ENCODE measurements at places on chromosomes 11 and 22. TPM values are rescaled to one million over a fixed set of nuclear protein-coding genes. Genes with fewer than 3 reads are reported as not detected.

DNA sequence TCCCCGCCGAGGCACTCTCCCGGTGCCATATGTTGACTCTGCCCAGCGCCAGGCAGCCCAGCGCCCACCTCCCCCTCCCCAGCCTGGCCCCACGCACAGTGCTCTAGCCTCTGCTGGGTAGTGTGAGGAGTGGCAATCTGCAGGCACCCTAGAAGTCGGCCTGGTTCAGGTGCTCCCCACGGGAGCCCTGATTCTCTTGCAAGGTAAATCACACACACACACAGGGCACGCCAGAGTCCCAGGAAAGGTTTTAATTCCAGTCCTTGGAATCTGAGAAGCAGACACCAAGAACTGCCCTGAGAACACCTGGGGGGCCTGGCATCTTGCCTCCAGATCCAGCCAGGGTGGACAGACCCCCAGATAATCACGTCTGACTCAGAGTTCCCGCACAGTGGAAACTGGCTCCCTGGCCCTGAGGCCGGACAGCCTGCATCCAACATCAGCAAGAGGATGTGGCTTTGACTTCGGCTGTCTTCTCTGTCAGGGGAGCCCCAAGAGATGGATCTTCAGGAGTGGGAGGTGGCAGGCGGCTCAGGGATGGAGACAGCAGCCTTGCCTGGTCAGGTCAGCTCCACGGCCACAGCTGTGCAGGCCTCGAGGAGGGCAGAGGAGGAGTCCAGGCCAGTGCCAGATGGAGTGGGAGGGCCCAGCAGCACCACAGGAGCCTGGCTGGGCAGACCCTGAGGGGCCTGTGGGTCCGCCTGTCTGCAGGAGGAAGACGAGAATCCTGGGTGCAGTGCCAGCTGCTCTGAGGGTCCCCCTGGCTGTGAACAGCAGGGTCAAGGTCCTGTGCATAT lies 1.1 kb upstream of the RIN1 start:
- H3K27me3 ChIP-seq = no peaks in the 10 kb centered on the region
- peak; percentile 75 for DNase-seq
- H3K36me3 ChIP-seq = peaks cover 19% of the 10 kb centered on the region
- peak overlapping the region; percentile 19 for H3K4me3 ChIP-seq
- peaks cover 29% of the 10 kb centered on the region for H3K4me1 ChIP-seq

GRCh38 chr11:9060700-9061111 lies 30.7 kb downstream of the SCUBE2 start:
- peaks cover 14% of the 10 kb centered on the region for H3K4me1 ChIP-seq
- H3K27me3 ChIP-seq = no peaks in the 10 kb centered on the region
- DNase-seq = no peak
- H3K36me3 ChIP-seq = peaks cover 6% of the 10 kb centered on the region

DNA sequence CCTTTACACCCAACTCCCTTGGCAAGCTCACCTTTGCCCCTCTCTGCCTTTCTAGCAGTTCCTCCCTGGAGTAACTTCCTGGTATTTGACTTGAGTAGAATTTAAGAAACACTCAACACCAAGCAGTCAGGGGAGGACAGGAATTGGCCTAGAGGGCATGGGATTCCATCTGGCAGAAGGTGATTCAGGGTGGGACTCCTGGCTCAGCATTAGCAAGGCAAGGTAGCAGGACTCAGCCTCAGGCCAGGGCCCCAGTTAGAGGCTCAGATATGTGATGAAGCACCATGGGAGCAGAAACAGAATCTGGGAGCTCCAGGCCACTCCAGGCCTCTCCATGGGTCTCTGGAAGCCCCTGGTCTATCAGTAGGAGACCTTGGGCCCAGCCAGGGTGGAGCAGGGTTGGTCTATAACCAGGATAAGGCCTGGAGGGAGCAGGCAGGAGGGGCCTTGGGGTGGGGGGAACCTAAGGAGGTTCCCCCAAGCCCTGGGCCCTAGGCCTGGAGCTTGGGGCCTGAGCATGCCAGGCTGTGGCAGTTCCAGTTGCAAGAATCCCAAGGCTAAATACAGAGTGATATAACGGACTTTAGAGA lies 148.2 kb downstream of the PARVA start:
- no peak overlapping the region for H3K4me3 ChIP-seq
- no peaks in the 10 kb centered on the region for H3K27me3 ChIP-seq
- DNase-seq = no peak
- peaks cover 25% of the 10 kb centered on the region for H3K36me3 ChIP-seq
- peak overlapping the region; percentile 69 for H3K27ac ChIP-seq
- H3K4me1 ChIP-seq = peaks cover 9% of the 10 kb centered on the region

- no peak for DNase-seq
- peak overlapping the region; percentile 76 for H3K27ac ChIP-seq
- peaks cover 8% of the 10 kb centered on the region for H3K36me3 ChIP-seq
- peaks cover 56% of the 10 kb centered on the region for H3K4me1 ChIP-seq
- no peaks in the 10 kb centered on the region for H3K27me3 ChIP-seq
- H3K4me3 ChIP-seq = no peak overlapping the region
Measured at GRCh38 chr11:129148487-129148886, 43.6 kb downstream of the ARHGAP32 start.

DNA sequence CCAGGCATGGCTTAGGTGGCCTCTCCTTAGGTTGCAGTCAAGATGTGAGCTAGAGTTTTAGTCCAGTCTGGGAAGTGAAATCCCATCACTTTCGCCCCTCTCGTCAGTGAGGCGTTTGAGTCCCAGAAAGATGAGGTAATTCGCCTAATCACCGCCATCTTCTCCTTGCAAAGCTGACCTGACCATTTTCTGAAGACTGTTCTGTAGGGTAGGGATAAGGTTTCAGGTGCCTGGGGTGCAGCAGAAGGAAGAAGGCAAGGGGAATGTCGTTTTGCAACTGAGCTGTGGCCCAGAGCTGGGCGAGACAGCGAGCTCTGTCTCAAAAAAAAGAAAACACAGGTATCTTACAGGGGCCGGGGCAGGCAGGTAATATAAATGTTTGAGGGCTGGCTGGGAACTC lies 61.7 kb upstream of the CECR2 start:
- H3K27me3 ChIP-seq = no peaks in the 10 kb centered on the region
- H3K4me1 ChIP-seq = no peaks in the 10 kb centered on the region
- no peaks in the 10 kb centered on the region for H3K36me3 ChIP-seq

DNA sequence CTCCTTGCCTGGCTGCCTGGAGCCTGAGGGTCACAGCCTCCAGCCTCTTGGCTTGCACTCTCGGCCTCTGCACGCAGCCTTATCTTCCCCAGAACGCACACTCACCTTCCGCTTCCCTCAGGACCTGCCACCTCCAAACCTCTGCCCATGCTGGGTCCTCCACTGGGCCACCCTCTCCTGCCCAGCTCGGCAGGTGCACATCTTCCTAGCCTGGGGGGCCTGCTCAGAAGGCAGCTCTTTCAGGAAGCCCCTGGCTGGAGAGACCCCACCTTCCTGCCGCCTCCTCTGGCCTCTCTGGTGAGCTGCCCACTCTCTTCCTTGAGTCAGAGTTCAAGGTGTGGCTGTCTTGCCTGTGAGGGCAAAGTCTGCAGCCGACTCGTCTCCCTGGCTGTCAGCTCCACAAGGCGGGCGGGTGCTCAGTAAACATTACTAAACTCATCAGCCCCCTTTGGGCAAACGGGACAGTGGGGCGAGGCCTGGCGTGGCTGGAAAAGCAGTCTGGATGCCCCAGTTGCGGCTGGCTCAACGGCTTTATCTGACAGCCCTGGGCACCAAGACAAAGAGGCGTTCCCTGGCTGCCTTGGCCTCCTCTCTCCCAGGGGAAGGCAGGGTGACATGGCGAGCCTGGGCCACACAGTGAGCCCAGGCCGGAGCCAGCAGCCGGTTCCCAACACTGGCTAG lies 1.7 kb upstream of the LINC01488 start:
- H3K4me1 ChIP-seq = peaks cover 7% of the 10 kb centered on the region
- peaks cover 8% of the 10 kb centered on the region for H3K27me3 ChIP-seq
- no peak overlapping the region for H3K27ac ChIP-seq
- H3K36me3 ChIP-seq = no peaks in the 10 kb centered on the region
- DNase-seq = peak; percentile 60

DNA sequence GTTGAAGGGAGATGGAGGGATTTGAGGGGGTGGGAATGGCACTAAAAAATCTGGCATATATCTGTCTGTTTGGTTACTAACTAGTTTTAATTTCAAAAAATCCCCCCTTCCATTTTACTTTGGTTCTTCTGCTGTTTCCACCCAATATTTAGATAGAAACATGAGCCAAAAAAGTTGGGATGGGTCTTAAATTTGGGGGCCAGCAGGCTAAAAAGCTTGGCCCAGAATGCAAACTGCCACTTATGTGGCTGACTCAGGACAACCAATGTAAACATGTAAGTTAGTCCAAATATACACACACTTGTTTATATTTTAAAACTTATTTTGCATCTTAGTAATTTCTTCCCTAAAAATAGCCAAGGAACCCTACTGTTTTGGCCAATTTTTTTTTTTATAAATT lies 35.7 kb downstream of the LGR4 start:
- no peak for DNase-seq
- no peak overlapping the region for H3K4me3 ChIP-seq
- no peak overlapping the region for H3K27ac ChIP-seq
- no peaks in the 10 kb centered on the region for H3K36me3 ChIP-seq
- H3K27me3 ChIP-seq = no peaks in the 10 kb centered on the region
- H3K4me1 ChIP-seq = peaks cover 22% of the 10 kb centered on the region

DNA sequence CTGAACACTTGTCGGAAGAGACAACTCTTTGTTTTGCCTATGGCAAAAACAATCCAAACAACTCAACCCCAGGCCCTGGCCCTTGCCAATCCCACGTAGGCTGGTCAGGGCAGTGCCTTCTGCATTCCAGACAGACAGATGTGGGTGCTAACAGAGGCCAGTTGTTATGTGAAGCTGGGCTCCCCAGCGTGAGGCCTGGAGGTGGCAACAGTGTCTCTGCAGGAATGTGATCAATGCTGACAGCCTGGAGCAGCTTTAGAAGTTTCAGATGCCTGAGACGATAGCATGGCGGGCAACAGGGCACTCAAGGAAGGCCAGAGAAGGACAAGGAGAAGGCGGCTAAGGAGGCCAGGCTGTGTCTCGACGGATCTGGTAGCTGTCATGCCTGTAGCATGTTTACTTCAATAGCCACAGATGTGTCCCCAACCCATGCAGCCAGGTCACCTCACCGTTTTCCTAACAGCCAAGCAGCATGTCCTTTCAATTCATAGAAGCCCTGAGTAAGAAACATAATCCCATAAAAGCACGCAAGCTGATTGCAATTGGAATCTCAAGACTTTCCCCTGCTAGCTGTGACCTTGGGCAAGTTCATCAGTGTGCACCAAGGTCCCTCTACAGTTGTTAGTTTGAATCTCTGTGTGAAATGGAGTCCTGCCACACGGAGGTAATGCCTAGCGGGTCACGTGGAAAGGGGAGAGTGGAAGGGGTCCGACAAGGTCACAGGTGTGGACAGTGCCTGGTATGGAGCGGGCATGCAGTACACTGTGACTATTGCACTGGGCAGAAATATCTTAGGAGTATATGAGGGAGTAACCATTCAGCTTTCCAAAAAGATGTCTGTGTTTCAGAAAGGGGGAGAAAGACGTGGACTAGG lies 14.2 kb upstream of the PPM1F start:
- H3K4me1 ChIP-seq = no peaks in the 10 kb centered on the region
- DNase-seq = no peak
- peaks cover 41% of the 10 kb centered on the region for H3K36me3 ChIP-seq
- H3K27me3 ChIP-seq = no peaks in the 10 kb centered on the region
- no peak overlapping the region for H3K27ac ChIP-seq
- no peak overlapping the region for H3K4me3 ChIP-seq

GRCh38 chr11:65496304-65497140 lies 2.3 kb upstream of the MALAT1 start:
- H3K4me3 ChIP-seq = peak overlapping the region; percentile 59
- no peak overlapping the region for H3K27ac ChIP-seq
- DNase-seq = peak; percentile 46
- no peaks in the 10 kb centered on the region for H3K36me3 ChIP-seq

GRCh38 chr11:7982582-7983119 lies 4.5 kb upstream of the EIF3F start:
- H3K27me3 ChIP-seq = no peaks in the 10 kb centered on the region
- H3K4me1 ChIP-seq = peaks cover 27% of the 10 kb centered on the region
- H3K36me3 ChIP-seq = no peaks in the 10 kb centered on the region
- H3K27ac ChIP-seq = no peak overlapping the region
- no peak overlapping the region for H3K4me3 ChIP-seq
- no peak for DNase-seq

Gene DDTL
- not detected for total RNA-seq

- H3K36me3 ChIP-seq = peaks cover 33% of the 10 kb centered on the region
- no peak for DNase-seq
- peaks cover 50% of the 10 kb centered on the region for H3K4me1 ChIP-seq
Measured at GRCh38 chr11:57324154-57324885, 432 bp downstream of the TNKS1BP1 start.

DNA sequence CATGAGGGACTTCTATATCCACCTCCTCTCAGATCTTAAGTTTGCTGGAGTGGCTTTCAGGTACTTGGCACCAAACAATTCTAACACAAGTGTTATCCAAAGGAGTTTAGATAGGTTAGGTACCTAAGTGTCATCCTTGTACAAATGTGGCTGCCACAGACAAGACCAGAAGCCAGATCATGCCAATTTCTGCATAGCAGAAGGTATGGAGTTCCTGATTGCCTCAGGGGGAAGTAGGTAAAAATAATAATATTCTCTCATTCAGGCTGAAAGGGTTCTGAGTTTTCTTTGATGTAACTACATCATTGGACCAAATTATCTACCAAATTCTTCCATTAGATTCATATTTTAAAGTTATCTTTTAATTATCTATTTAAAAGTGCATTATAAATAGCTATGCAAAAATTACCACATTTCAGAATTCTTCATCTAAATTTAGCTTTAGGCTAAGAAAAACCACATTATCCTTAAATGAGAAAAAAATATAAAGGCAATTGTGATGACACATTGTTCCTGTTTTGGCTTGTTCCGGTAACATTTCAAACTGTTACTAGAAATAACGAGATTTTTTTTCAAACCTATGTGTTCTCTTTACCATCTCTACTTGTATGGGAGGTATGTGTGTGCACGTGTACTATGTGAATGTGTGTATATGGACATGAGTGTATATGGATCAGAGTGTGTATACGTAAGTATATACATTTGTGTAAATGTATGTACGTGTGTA lies 66.2 kb upstream of the POU2AF2 start:
- no peak overlapping the region for H3K27ac ChIP-seq
- H3K27me3 ChIP-seq = no peaks in the 10 kb centered on the region
- no peaks in the 10 kb centered on the region for H3K36me3 ChIP-seq

- peak overlapping the region; percentile 73 for H3K27ac ChIP-seq
- no peaks in the 10 kb centered on the region for H3K36me3 ChIP-seq
- no peak for DNase-seq
- peaks cover 58% of the 10 kb centered on the region for H3K4me1 ChIP-seq
Measured at GRCh38 chr22:26674211-26675190, 17.1 kb downstream of the MIAT start.

Gene POU2AF1
- total RNA-seq = not detected

Gene PANX2
- total RNA-seq = 3.3 TPM

DNA sequence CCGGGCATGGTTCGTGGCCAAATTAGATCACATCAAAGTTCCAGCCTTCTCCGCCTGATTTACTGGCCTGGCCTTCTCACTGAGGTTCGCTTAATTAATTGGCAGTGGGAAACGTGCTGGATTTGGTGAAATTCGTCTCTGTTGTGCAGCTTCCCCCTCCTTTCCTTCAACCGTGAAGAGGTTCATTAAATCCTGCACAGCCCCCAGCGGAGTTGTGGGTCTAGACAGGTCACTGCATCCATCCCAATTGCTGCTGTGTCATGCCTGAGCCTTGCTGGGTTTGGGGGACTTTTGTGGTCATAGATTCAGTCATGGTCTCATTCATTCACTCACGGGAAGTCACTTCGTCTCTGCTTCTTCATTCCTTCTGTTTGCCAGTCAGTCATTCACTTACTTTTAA lies 90.0 kb downstream of the INSC start:
- no peak overlapping the region for H3K27ac ChIP-seq
- H3K4me3 ChIP-seq = no peak overlapping the region
- no peaks in the 10 kb centered on the region for H3K36me3 ChIP-seq
- no peak for DNase-seq

Gene TEX12
- not detected for total RNA-seq
